ENCODE measurements at places on chromosomes 4 and X.

DNA sequence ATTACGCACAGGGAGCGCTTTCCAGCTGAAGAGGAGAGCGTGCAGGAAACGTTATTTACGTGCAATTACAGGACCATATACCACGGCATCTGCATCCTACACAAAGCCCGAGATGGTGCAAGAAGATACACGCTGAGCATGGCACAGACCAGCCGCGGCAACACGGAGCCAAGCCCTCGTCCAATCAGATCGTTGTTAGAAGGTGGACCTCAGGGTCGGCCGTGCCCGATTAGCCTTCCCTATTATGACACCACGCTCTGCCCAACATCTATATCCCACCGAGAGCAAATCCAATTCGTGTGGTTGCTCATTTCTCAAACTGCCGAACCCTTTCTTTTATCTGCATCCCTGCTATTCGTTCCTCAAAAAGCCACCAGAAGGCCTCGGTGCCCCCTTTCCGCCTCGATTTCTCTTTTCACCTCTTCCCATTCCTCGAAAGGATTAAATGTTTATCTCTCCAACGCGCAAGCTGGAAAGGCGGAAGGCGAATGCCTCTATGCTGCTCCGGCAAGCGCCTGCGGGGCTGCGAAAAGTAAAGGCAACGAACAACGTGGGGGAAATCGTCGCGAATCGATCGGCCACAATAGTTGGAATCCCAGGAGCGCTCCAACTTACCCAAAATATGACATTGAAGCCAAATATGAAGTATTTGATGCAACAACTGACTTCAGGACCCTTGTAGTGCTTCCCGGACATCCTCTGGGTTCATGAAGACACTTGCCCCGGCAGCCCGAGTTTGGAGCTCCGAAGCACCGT, 702 bp downstream of the TSPAN5 start:
- DNase-seq = no peak

- DNase-seq = no peak
Measured at GRCh38 chr4:155973639-155974475, 20.2 kb upstream of the CTSO start.

- DNase-seq = no peak
Measured at GRCh38 chr4:44869222-44869882, 143.0 kb upstream of the GNPDA2 start.

GRCh38 chr4:87025614-87026041, 90.8 kb downstream of the AFF1 start:
- DNase-seq = no peak

- no peak for DNase-seq
Measured at GRCh38 chrX:31293409-31293808, 221.6 kb upstream of the FTHL17 start.

GRCh38 chr4:74456056-74456744, 11.3 kb downstream of the AREG start:
- DNase-seq = no peak

GRCh38 chr4:110487873-110488272, 11.9 kb downstream of the ENPEP start:
- no peak for DNase-seq
